ENCODE measurements at places on chromosomes 7 and 10.

DNA sequence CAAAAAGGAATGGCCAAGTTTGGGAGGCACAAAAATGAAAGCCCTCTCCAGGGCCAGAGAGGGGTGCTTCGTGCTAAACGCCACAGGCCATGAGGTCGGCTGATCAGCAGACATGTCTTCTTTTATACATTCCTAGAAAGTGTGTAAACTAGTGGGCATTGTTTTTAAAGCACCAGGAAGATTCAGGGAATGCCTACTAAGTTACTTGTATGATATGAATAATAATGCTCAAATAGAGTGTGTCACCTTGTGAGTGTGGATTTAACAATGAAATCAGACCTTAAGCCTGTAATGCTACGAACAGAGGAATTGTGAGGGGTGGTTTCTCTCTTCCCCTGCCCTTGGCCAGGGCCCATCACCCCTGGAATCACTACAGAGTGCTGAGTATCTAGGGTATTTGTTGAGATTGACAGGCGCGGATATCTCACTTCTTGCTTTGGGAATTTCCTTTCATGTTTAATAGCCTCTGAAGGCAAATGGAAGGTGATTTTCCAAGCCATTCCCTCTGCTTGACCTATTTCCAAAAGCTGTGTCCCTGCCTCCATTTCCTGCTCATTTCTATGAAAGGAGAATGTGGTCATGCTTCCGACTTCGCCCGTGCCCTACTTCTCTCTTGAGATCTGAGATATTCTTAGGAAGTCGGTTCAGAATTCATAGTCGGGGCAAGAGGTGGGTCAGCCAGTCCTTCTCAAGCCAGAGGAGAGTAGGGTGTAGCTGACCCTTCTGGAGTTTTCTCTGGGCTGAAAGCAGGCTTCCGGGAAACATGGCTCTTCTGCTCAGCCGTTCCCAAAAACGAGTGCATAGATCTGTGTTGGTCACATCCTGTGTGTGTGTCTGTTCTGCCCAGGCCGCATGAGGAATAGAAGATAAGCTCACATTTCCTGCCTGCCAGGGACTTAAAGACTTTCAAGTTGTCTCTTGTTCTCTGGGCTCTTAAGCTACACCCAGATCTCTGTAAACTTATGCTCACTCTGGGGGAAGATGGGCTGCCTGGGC lies 167.8 kb upstream of the ITGB1 start:
- no peak for DNase-seq

- no peak for DNase-seq
These were observed 3.1 kb upstream of the STEAP4 start for GRCh38 chr7:88309819-88310218.

- DNase-seq, result no peak
These were observed 76.3 kb downstream of the FOXI2 start for GRCh38 chr10:127813290-127813689.

DNA sequence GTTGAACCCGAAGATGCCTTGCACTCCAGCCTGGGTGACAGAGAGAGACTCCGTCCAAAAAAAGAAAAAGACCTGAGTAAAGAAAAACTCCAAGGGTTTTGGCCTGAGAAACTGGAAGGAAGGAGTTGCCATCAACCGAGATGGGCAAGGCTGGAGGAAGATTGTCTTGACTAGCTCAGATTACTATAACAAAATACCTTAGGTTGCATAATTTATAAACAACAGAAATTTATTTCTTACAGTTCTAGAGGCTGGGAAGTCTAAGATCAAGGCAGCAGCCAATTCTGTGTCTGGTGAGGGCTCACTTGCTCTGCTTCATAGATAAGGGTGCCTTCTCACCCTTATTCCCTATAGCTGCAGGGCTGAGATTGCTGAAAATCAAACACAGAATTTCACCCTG lies 91.2 kb downstream of the CUL2 start:
- no peak for DNase-seq

GRCh38 chr10:117350909-117351308 lies 24.3 kb downstream of the PDZD8 start:
- DNase-seq, result no peak

- no peak for DNase-seq
These were observed 26.5 kb downstream of the KLF6 start for GRCh38 chr10:3758491-3758970.

- DNase-seq, result no peak
These were observed 135.7 kb downstream of the DNAJB6 start for GRCh38 chr7:157472311-157473050.

DNA sequence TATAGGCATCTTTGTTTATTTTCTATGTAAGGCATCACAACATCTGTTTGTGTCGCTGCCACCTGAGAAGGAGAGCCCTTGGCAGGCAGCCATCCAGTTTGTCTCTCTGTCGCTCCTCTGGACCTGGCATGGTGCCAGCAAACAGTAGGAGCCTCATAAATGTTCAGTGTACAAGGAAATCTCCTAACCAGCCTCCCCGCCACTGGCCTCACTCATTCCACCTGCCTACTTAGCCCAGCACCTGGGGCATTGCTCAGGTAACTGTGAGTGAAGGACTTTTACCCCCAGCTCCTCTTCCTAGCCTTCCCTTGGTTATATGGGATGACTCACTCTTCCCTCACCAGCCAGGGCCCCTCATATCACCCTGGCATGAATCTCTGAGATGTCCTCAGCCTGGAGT lies 61.7 kb upstream of the NPTX2 start:
- DNase-seq, result no peak

DNA sequence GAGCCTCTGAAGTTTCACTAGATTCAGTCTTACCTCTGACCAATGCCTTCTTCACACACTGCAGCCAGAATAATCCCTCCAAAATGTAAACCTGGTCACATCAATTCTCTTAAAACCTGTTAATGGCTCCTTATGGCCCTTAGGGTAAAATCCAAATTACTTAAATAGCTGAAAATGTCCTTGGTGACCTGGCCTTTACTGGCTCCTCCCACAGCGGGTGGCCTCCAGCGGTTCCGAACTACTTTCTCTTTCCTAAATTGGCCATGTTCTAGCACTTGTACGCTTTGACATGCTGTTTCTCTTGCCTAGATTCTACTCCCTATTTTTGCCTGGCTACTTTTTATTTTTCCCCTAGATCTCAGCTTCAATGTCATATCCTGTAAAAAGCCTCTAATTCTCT lies 36.1 kb downstream of the AGK start:
- no peak for DNase-seq

- DNase-seq, result no peak
These were observed 589.1 kb upstream of the ADARB2 start for GRCh38 chr10:2326411-2326810.

DNA sequence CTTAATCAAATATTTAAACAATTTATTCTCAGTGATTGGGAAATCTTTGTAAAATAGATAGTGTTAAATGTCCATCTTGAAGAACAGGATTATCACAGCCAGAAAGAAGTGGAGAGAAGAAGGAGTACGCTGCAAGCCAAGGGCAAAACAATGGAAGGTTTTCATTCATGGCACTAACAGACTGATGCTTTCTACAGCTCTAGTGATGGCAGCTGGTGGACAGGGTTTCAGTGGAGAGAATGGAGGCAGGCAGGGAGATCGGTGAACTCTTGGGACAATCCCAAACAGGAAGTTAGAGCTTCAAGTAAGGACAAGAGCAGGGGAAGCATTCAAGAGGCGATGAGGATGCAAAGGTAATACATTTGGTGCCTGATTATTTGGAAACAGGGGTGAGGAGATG lies 207.0 kb downstream of the JAZF1 start:
- no peak for DNase-seq

- DNase-seq, result no peak
These were observed 19.9 kb downstream of the HABP2 start for GRCh38 chr10:113572520-113573290.

DNA sequence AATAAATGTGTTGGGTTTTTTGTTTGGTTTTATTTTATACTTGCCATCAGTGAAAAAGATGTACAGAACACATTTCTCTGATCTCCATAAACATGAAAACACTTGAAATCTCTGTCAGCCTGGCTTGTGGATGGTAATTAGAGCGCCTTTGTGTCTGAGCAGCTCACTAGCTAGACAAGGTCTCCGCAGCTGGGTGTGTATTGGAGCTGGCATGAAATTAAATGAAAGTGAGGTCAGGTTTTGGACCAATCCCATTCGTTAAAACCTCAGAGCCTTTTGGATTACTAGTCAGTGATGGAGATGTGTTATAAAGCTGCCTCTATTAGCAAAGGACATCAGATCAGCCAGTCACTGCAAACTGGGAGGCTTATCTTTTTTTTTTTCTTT lies 2.7 kb downstream of the FRAT1 start:
- DNase-seq, result no peak

GRCh38 chr10:73398024-73398423 lies 15.8 kb downstream of the ANXA7 start:
- no peak for DNase-seq

DNA sequence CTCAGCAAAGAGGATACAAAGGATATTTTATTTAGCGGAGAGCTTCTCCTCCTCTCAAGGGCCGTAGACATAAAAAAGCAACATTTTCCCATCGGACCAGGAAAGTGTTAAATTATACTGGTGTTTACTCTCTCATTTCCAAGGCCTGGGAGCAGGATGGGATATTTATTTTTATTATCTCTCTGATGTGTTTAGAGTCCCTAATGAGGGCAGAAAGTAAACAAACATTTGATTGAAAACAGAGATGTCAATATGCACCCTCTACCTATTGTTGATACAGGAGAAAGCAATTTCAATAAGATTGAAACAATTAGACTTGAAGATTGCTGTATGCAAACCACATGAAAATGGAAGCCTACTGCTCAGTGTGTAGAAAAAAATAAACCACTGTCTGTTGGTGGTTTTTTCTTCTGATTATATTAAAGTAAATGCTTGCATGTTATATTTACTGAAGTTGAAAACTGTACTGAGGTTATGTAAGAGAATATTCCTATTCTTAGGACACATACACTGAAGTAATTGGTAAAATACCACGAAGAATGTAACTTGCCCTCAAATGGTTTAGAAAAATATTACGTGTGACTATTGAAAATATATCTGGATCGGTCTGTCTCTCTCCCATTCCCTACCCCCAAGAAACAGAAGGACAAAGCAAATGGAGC lies 59.3 kb downstream of the ATXN7L1 start:
- DNase-seq, result no peak

GRCh38 chr7:37732253-37732652 lies 48.7 kb downstream of the GPR141 start:
- no peak for DNase-seq

GRCh38 chr10:112384141-112384540 lies 10.2 kb downstream of the ACSL5 start:
- no peak for DNase-seq

DNA sequence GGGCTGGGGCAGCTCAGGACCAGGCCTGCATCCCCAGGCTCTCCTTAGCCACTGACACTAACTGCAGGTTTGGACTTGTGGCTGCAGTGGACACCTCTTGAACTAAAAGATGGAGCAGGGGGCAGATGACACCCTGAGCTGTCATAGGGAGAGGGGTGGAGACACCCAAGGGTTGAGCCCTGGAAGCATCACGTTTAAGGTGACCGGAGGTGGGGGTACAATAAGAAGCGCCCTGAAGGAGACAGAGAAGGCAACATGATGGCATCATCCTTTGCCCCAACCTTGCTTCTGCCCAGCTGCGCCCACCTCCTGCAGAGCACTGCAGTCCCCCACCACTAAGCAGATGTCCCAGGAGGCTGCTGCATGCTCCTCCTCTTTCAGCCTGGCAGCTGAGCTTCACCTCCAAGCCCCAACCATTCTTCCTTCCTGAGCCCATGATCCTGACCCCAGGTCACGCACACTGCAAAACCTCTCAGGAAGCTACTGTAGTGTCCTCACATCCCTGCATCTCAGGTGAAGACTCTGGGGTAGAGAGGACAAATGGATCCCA lies 25.5 kb downstream of the OGDHL start:
- no peak for DNase-seq

GRCh38 chr10:47111329-47111862 lies 188.6 kb upstream of the GDF10 start:
- no peak for DNase-seq
